ENCODE measurements at places on chromosomes 13 and 19.

DNA sequence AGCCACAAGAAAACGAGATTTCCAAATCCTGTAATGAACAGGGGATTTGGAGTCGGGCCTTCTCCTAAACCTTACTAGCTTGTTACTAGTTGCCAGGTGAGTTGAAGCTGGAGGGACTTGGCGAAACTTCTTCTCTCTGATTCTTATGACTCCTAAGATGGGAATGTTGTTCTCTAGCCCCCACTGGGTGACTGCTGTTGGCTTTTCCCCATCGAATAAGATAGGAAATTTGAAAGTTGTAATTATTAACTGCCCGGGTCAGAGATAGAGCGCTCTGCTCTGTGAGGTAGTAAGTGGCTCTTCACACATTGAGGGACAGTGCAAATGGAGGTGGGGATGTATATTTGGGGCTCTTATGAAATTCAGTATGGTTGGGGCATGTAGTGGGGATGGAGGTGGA lies 111.2 kb upstream of the MBNL2 start:
- DNase-seq, result no peak

DNA sequence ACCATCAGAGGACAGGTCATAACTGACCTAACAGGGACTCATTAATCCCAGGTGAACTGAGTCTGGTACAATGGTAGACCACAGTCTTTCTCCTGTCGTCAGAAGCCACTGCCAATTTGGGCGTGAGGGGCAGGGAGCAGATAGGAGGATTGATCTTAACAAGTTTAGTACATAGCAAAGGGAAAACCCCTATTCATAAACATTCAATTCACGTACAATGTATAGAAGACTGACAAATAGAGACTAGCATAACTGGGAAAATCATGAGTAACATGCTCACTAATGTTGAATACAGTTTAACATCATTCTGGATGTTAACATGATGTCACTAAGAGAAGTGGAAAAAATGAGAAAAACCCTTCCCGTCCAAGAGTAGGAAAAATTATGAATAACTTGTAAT lies 54.1 kb downstream of the SLC7A1 start:
- no peak for DNase-seq

DNA sequence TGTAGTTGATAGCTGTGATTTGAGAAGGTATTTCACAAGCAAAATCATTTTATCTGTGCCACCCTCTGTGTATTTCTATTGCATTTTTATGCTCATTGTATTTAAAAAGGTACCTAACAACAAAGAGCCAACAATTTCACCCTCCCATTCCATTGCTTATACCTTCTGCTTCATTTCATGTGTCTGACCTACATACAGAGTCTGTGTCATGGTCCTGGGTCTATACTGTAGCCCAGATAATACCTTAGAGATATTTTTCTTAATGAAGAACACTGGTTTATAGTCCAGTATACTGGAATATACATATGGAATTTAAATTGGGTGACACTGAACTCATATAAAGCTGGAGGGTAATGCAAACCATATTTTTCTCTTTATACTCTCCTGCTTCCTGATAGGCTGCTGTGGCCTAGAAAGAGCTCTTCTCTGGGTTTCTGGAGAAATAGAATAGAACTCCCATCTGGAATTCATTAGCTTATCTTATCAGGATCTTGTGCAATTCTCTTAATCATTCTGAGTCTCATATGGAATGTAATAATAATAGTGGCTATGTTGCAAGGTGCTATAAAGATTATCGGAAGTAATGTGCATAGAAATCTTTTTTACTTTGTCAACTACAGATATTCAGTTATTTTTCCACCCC lies 31.8 kb upstream of the SPART start:
- DNase-seq, result no peak

- DNase-seq, result no peak
Observed at GRCh38 chr13:31011901-31012654, 79.6 kb downstream of the TEX26 start.

DNA sequence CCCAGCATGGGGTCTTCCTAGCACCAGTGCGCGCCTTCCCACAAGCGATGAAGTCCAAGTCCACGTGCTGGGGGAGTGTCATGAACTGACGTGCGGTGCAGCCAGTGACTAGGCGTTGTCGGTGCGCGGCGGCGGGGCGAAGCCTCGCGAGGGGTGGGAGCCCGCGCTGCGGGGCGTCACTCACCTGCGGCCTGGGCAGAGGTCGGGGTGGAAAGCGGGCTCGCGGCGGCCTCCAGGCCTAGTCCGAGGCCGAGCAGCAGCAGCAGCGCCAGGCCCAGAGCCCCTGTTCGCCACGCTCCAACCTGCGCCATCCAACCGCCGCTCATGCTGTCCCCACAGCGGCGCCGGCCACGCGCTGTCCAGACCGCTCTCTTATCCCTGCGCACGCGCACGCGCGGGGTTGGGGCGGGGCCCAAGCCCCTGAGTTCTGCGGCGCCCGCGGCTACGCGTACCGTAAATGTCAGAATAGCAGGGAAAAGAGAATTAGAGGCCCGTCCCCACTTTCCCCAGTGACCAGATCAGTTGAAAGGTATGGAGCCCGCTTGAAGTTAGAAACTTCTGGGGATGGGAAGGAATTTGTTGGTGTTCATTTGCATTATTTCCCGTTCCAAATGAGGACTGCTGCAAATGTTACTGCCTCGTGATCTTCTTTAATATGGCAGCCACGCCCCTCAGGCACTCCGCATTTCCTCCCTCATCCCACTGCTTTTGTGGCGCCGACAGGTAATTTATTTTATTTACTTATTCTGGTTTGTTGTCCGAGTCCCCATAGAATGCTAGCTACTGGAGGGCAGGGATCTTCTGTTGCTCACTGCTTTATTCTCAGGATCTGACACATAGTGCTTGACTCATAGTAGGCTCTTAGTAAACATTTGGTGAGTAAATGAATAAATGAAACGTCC lies at the start of gene CD320:
CD320 (minus strand) TSS at position 394 of the 902 bp plus-strand sequence; CDS start at position 326, 68 bp downstream.
- peak; percentile 79 for DNase-seq

- DNase-seq, result no peak
Observed at GRCh38 chr13:99749271-99750019, 222.1 kb downstream of the ZIC5 start.

DNA sequence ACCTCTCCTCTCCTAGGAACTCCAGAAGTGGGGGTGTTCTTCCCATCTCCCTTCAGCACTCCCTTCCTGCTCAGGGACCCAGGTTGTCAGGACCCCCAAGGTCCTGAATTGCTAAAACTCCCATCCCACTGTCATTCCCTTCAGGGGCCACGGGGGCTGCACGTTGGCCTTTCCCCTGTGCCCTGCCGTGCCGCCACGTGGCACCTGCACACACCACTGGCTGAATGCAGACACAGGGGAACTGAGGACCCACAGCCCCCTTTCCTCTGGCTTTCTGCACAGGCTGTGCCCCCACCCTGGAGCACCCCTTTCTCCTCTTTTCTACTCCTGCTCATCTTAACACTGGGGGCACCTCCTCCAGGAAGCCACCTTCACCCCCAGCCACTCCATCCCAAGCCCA lies 9.0 kb downstream of the SHANK1 start:
- no peak for DNase-seq

GRCh38 chr19:44745341-44745831 lies 3.1 kb upstream of the BCL3 start:
- no peak for DNase-seq

- no peak for DNase-seq
Observed at GRCh38 chr13:44015811-44016210, 136.1 kb downstream of the LACC1 start.

DNA sequence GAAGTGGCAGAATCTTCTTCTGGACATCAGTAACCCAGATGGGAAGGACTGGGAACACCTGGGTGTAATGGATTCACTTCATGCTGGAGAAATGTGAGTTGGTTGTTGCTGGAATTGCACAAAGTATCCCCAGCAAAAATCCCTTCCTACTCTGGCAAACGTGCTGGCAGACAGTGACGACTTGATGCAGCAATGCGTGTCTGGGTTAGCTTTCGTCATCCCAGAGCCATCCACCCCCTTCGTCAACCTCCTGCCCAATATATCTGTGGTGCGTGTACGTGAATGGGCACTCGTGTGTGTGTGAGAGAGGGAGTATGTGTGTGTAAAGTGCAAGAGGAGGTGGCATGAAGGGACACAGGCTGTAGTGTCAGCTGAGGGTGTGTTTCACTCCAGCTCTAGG lies 70.9 kb downstream of the TM9SF2 start:
- DNase-seq, result no peak

DNA sequence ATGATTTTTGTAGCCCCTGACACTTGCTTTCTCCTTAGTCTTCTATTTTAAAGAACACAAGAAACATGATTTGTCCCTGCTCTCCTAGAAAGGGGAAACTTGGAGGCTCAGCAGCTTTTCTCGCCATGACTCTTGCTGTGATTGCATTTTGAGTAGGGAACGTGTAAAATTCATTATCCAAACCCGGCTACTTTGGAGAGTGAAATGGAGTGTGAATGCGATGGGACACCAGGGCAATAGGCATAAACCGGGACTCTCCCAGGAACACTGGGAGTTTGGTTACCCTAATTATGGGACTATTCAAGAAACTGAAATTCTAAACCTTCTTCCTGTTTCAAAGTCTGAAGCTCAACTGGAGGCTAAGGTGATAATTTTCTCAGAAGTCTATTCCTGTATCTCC lies 181.7 kb upstream of the RFC3 start:
- DNase-seq, result no peak

- no peak for DNase-seq
Observed at GRCh38 chr13:110339975-110340550, 33.0 kb downstream of the COL4A2 start.

- DNase-seq, result no peak
Observed at GRCh38 chr13:67146523-67147130, 83.5 kb downstream of the PCDH9 start.

GRCh38 chr13:106212386-106213010 lies 323.0 kb downstream of the EFNB2 start:
- DNase-seq, result no peak

- DNase-seq, result peak; percentile 14
Observed at GRCh38 chr19:7595466-7596133, at the start of gene CAMSAP3. Gene CAMSAP3, plus strand, starts transcription at chr19:7595863. Its CDS starts 140 bp downstream, at chr19:7596003.

GRCh38 chr19:5795382-5795919 lies 4.5 kb upstream of the DUS3L start:
- DNase-seq, result no peak
